ENCODE measurements at places on chromosomes 7 and 10. TPM values are rescaled to one million over a fixed set of nuclear protein-coding genes. Genes with fewer than 3 reads are reported as not detected.

Gene INSYN2A
- total RNA-seq: 0.43 TPM

Gene MMRN2
- 7.3 TPM for total RNA-seq

Gene TMEM178B
- total RNA-seq: 0.25 TPM

Gene TSPAN13
- 4.2 TPM for total RNA-seq

Gene PRKCQ
- total RNA-seq: not detected

- no peaks in the 10 kb centered on the region for H3K36me3 ChIP-seq
- H3K27ac ChIP-seq: peak overlapping the region; percentile 34
- H3K27me3 ChIP-seq: no peaks in the 10 kb centered on the region
- H3K4me1 ChIP-seq: peaks cover 19% of the 10 kb centered on the region
- no peak overlapping the region for H3K4me3 ChIP-seq
- peak; percentile 53 for DNase-seq
These were observed 160.3 kb upstream of the SEMA3A start for GRCh38 chr7:84354866-84355265.

- H3K27me3 ChIP-seq: no peaks in the 10 kb centered on the region
- H3K36me3 ChIP-seq: no peaks in the 10 kb centered on the region
- peaks cover 7% of the 10 kb centered on the region for H3K4me1 ChIP-seq
- H3K4me3 ChIP-seq: no peak overlapping the region
These were observed 139.8 kb downstream of the GRID1 start for GRCh38 chr10:86226781-86227201.

DNA sequence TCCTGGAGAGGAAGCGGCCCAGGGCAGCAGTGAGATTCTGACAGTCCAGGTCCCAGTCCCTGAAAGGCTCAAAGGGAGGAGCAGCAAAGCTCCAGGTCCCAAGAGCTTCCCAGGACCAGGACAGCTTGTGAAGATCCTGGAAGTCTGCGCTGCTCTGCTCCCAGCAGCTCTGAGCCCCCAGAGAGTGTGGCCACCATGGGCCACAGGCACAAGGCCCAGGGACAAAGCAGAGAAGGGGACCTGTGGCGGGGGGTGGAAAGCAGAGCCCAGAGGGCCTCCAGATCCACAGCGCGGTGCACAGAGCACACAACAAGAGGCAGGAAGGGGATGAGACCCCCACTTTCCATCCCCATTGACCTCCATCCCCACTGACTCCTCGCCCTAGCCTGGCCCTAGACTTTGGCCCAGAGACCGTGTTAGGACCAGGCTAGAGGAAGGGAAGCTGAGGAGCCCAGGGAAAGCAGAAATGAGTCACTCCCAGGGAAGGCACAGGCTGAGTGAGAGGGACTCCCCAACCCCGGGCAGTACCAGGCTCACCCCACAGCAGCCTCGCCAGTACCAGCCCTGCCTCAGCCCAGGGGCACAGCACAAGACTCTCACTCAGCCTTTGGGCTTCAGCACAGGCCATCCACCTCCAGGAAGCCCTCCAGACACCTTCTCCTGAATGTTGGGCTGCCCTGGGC lies 75.5 kb downstream of the GRID1 start:
- no peaks in the 10 kb centered on the region for H3K27me3 ChIP-seq
- no peak overlapping the region for H3K4me3 ChIP-seq
- no peaks in the 10 kb centered on the region for H3K4me1 ChIP-seq
- no peak for DNase-seq
- H3K27ac ChIP-seq: no peak overlapping the region
- H3K36me3 ChIP-seq: no peaks in the 10 kb centered on the region

DNA sequence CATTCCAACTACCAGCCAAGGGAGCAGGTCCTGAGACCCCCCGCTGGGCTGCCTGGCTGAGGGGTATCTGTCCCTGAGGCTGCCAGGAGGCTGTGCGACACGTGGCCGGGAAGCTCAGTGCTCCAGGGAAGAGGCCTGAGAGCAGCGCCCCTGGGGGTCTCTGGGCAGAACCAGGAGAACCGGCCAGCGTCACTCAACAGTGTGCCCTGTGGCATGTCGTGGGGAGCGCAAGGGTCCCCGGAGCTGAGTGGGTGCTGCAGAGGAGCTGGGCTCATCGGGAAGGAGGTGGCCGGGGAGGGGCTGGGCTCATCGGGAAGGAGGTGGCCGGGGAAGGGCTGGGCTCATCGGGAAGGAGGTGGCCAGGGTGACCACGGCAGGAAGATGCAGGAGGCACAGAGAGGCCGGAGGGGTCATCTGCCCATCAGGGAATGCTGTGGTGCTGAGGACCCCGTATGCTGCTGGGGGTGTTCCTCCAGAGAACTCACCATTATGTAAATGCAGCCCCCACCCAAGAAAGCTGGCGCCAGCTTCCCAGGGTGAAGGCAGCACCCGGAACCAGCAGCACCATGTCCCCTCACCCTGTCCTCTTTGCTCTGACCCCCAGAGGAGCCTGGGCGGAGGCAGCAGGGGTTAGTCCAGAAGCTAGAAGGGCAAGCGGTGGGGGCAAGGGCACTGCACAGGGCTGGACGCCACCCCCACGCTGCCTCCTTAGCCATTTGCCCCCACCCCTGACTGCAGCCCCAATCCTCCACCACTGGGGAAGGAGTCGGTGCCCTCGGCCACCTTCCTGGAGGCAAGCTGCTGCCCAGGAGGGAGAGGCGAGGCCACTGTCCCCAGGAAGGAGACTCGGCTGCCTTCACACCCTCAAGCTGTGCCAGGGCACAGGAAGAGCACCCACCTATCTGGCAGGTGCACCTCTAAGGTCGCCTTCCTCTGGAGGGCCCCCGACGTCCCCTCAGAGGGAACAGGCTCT lies 33.3 kb downstream of the CALML3 start:
- H3K27ac ChIP-seq: no peak overlapping the region
- H3K36me3 ChIP-seq: no peaks in the 10 kb centered on the region
- no peak for DNase-seq

DNA sequence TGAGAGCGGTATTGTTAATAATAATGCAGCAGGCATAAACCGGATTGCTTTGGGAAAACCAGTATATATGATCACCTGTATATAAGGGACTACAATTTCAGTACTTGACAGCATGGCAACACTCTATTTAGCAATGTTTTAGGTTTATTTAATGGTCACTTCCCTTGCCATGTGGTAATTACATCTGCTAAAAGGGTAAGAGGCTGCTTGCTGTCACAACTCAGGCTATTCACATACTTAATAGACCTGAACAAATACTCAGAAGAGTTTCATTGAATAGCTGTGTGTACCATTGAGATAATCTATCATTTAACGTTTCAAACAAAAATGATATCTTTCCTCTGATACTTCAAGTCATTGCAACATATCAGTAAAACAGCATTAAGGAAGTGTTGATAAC lies 90.1 kb downstream of the PCDH15 start:
- no peak for DNase-seq
- H3K27me3 ChIP-seq: no peaks in the 10 kb centered on the region
- no peaks in the 10 kb centered on the region for H3K36me3 ChIP-seq
- no peak overlapping the region for H3K4me3 ChIP-seq
- no peaks in the 10 kb centered on the region for H3K4me1 ChIP-seq

- no peaks in the 10 kb centered on the region for H3K27me3 ChIP-seq
- DNase-seq: no peak
- H3K4me1 ChIP-seq: no peaks in the 10 kb centered on the region
- peaks cover 8% of the 10 kb centered on the region for H3K36me3 ChIP-seq
These were observed 132.7 kb downstream of the DLG5 start for GRCh38 chr10:77793831-77794230.

- peaks cover 22% of the 10 kb centered on the region for H3K4me1 ChIP-seq
- H3K4me3 ChIP-seq: no peak overlapping the region
- no peak overlapping the region for H3K27ac ChIP-seq
- peak; percentile 55 for DNase-seq
These were observed 172.6 kb upstream of the NRP1 start for GRCh38 chr10:33506838-33507661.

DNA sequence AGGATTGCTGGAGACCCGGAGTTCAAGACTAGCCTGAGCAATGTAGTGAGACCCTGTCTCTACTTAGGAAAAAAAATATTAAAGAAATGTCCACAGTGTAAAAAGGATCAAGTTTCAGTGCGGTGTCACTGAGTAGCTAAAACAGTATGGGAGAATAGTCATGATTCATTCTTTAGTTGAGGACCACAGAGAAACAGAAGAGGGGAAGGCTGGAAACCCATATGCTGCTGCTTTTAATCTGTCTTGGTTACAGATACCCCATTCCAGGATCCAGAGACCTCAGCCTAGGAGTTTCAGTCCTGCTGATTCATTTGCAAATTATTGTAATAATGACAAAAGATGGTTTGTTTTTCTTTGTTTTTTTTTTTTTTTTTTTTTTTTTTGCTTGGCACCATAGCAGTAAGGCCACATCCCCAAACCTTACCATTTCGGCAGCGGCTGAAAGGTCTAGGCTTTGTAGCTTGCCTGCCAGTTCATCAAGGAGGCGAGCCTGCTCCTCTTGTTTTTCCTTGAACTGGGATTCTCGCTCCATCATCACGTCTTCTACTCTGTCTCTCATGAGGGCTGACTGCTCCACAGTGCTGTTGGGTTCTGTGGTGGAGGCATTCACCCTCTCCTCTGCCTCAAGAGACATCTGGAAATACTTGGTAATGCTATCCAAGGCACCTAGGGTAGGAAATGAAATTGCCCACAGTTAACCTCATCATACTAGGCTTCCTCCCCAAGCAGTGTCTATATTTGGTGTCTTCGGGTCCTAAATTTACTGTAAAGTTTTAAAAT lies 44.2 kb downstream of the DLD start:
- H3K4me1 ChIP-seq: peaks cover 61% of the 10 kb centered on the region
- DNase-seq: peak; percentile 68
- H3K27ac ChIP-seq: peak overlapping the region; percentile 67
- no peak overlapping the region for H3K4me3 ChIP-seq
- H3K36me3 ChIP-seq: peaks cover 46% of the 10 kb centered on the region

DNA sequence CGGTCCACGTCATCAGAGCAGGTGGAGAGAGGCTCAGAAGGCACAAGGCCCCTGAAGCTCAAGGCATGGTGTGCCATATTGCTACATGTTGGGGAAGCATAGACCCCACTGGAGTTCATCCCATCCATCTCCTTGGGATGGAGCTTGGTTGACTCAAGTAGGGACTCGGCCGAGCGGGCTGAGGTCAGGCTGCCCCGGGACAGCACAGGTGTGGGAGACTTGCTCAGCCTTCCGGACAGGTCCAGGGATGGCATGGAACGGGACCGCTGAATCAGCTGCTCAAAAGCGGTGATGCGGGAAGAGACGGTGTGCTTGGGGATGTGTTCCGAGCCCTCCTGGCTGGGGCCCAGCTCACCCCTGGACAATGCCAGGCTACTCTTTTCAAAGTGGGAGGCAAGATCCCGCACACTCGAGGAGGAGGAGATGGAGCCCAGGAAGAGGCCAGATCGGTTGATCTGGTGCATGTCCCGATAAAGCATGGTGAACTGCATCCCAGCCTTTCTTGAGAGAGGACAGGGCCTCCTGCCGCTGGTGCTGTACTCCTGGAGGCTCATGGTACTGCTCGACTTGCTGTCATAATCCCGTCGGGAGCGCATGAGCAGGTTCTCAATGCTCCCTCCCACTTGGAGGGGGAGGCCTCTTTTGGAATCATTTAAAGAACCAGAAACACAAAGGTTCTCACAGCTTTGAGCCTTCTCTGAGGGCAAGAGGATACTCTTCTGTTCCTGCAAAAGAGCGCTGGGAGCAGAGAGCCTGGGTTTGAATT lies 65.6 kb upstream of the PDLIM1 start:
- no peak overlapping the region for H3K27ac ChIP-seq
- H3K4me3 ChIP-seq: no peak overlapping the region
- H3K27me3 ChIP-seq: no peaks in the 10 kb centered on the region
- DNase-seq: no peak
- H3K36me3 ChIP-seq: no peaks in the 10 kb centered on the region

DNA sequence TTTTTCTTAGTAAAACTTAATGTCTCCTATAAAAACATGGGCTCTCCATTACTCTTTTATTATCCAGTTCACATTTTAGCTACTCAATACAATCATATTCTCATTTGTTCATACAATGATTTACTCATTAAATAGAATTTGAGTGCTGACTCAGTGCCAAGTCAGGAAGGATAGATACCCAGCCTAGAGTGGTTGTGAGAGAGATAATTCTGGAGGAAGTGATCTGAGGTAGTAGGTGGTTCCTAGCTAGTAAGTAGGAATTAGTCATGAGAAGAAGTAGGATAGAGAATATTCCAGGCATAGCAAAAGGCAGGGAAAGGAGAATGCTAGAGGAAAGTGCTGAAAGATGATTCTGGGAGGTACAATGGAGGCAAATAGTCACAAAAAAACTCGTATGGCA lies 133.5 kb upstream of the MBL2 start:
- H3K36me3 ChIP-seq: no peaks in the 10 kb centered on the region
- H3K4me1 ChIP-seq: no peaks in the 10 kb centered on the region
- no peak for DNase-seq
- H3K4me3 ChIP-seq: no peak overlapping the region

DNA sequence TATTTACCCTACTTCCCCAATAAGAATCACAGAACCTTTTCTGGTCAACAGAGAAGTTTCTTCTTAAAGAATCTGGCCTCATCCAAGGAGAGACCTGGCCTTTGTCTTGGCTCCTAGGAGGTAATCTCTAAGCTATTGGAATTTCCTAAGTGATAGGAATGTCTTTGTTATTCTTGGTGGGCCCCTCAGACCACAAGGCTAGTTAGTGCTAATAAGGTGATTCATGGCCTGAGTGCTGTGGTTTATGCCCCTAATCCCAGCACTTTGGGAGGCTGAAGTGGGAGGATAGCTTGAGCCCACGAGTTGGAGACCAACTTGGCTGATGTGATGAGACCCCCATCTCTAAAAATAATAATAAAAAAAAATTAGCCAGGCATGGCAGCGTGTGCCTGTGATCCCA lies 60.0 kb upstream of the CYP2C18 start:
- DNase-seq: no peak
- H3K36me3 ChIP-seq: no peaks in the 10 kb centered on the region
- no peaks in the 10 kb centered on the region for H3K27me3 ChIP-seq
- H3K4me1 ChIP-seq: no peaks in the 10 kb centered on the region
- no peak overlapping the region for H3K27ac ChIP-seq

GRCh38 chr7:88226886-88227516 lies 7.2 kb upstream of the SRI start:
- H3K4me1 ChIP-seq: peaks cover 18% of the 10 kb centered on the region
- no peaks in the 10 kb centered on the region for H3K36me3 ChIP-seq

Data from GM23248 (cell line).